ENCODE measurements at places on chromosomes 7 and 10. TPM values are rescaled to one million over a fixed set of nuclear protein-coding genes. Genes with fewer than 3 reads are reported as not detected.

Gene FAM25G
- not detected for total RNA-seq

Gene HOXA10
- not detected for total RNA-seq

Gene ANKRD7
- total RNA-seq = 2.2 TPM

Gene TSPAN15
- 64.6 TPM for total RNA-seq

Gene PLAC9
- 31.2 TPM for total RNA-seq

Gene KLF6
- total RNA-seq = 93.0 TPM

Gene OR2A1
- total RNA-seq = 0.10 TPM

Gene GARIN1A
- 0.10 TPM for total RNA-seq

Measured in tongue (tissue), 3 donors.